ENCODE measurements at places on chromosomes 11 and 22.

GRCh38 chr11:113818426-113818825, 38.8 kb downstream of the CLDN25 start:
- DNase-seq: no peak

DNA sequence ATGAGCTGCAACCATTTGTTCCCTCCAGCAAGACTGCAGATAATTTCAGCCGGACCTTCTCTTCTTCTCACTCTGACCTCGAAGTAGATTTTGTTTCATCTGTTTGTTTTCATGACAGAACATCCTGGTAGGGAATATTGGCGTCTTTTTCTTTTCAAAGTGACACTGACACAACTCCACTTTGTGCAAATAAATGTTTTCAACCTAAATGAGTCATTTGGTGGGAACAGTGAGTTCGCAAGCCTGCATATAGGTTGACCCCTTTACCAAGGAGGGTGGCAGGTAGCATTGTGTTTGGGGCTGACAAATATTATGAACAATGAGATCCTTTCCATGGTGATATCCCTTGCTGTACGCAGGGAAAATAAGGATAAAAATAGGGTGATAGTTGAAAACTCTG, 55.0 kb downstream of the LARGE1 start:
- DNase-seq: no peak

DNA sequence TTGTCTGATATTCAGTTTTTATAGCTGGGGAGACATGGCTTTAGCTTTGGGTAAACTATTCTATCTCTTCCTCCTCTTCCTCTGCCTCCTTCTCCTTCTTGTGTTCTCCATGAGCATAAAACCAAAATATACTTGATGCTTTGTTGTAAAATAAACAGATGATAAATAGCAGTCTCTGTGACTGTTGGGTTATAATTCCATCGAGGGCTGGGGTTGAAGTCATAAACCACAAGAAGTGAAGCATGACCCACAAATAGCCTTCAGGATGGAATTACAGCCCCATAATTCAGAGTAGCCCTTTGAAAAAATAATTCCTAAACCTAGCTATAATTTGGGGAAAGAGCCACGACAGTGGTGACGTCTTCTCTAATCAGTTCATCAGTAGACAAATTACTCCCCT, 177.7 kb downstream of the SNX19 start:
- no peak for DNase-seq

GRCh38 chr22:45890351-45890635, 86.7 kb downstream of the WNT7B start:
- DNase-seq: no peak

- no peak for DNase-seq
Observed at GRCh38 chr22:19691721-19692341, 22.5 kb upstream of the SEPTIN5 start.

DNA sequence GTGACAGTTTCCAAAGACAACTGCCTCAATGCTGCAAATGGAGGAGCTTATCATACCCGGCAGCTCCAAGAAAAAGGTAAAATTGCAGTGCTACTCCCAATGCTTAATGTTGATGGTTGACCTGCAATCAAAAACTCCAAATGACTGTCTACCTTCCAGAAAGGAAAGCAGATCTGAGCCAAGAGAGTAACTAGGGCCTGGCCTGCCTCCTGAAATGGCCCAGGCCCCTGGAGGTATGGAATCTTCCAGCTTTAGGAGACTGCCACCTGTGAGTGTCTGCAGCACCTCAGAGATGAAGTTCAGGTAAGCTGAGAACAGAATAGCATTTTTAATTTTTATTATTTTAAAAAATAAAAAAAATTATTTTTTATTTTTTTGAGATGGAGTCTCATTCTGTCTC, 23.7 kb downstream of the EXPH5 start:
- DNase-seq: no peak

GRCh38 chr22:37267661-37268413, 14.5 kb upstream of the CYTH4 start:
- no peak for DNase-seq

DNA sequence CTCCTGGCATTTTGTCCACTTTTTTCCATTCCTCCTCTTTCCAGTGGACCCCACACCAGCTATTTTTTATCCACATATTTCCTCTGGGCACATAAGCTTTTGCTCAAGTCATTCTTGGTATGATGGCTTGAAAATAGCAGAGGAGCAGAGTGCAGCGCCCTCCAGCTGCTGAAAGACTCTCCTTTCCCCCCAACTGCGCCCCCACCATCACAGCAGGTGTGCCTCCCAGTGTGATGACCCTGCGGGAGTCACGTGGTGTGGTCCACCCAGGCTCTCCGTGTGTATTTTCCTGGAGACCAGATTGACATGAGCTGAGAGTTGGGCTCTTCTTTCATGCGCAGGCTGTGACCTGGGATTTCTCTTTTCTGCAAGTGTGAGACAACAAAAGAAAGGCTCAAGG, 1241.6 kb downstream of the TBC1D22A start:
- DNase-seq: no peak

- no peak for DNase-seq
Observed at GRCh38 chr11:64877390-64878222, 815 bp downstream of the EHD1 start.

GRCh38 chr11:8693555-8693954, 11.0 kb downstream of the RPL27A start:
- DNase-seq: no peak

DNA sequence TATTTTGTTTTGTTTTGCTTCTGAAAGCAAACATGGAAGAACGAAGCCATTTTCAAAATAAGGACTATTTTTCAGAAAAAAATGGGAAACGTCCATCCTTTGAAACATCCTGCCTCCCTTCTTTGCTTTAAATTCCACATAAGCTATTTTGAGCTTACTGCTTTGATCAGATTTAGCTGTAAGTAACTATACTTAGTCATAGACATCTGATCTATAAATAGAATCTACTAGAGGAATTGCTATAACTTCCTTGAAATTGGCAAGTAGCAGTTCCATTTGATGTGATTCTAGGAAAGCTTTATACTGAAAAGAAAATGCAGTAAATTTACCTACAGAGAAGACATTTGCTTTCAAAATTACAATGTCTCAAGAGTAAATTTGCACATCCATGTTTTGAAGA, 305.8 kb downstream of the TTC28 start:
- no peak for DNase-seq

All from NCI-H748 treated with DMSO at 0.1 percent for 48 hours (cell line).